ENCODE measurements at places on chromosomes 5 and 9. TPM values are rescaled to one million over a fixed set of nuclear protein-coding genes. Genes with fewer than 3 reads are reported as not detected.

LAMC3 gene
- polyA plus RNA-seq, result not detected

DNA sequence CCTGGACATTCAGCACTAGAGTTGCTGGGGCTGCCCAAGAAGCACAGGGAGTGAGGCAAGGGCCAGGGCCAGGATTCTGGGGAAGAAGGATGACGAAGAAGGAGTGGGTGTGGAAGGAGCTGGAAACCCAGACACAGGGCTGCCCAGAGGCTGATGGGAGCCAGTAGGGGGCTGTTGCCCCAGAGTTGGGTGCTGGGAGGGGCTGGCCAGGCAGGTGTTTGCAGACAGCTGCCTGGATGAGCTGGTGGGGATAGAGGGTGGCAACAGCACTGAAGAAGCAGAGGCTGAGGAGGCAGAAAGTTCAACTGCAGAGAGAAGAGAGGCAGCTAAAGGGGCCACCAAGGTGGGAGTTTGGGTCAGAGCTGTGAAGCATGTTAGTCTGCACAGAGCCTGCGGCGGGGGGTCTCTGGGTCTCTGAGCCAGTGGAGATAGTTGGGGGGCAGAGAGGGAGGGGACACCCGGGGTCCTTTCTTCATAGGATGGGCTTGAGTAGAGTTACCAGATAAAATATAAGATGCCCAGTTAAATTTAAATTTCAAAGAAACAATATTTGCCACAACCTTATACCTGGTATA, 2.5 kb upstream of the AQP7 start:
- no peaks in the 10 kb centered on the region for H3K4me1 ChIP-seq
- no peak overlapping the region for H3K27ac ChIP-seq
- peaks cover 3% of the 10 kb centered on the region for H3K27me3 ChIP-seq
- H3K36me3 ChIP-seq, result no peaks in the 10 kb centered on the region

- DNase-seq, result peak; percentile 25
- no peak overlapping the region for H3K27ac ChIP-seq
- no peak overlapping the region for H3K4me3 ChIP-seq
- H3K36me3 ChIP-seq, result no peaks in the 10 kb centered on the region
- peaks cover 4% of the 10 kb centered on the region for H3K27me3 ChIP-seq
- peaks cover 11% of the 10 kb centered on the region for H3K4me1 ChIP-seq
Measured at GRCh38 chr5:90020575-90021538, 388.7 kb downstream of the CETN3 start.

DNA sequence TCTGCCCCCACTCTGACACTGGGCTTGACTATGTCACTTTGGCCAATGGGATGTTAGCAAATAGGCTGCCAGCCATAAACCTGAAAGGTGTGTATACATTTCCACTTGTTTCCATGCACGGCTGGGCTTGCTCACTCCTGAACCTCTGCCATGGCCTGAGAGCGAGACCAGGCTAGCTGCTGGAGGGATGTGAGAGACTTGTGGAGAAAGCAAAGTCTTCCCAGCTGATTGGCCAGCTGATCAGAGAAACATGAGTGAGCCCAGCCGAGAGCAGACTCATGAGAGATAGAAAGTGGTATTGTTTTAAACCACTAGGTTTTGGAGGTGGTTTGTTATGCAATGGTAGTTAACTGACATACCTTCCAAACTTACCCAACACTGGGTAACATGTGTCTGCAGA, 13.9 kb downstream of the FAM193B start:
- H3K4me3 ChIP-seq, result no peak overlapping the region
- H3K27me3 ChIP-seq, result no peaks in the 10 kb centered on the region
- peaks cover 9% of the 10 kb centered on the region for H3K4me1 ChIP-seq
- DNase-seq, result no peak

LRRC19 gene
- polyA plus RNA-seq, result not detected

GRCh38 chr5:151661968-151662732, 24.6 kb downstream of the SPARC start:
- H3K27me3 ChIP-seq, result no peaks in the 10 kb centered on the region
- H3K4me3 ChIP-seq, result peak overlapping the region; percentile 27
- peaks cover 20% of the 10 kb centered on the region for H3K4me1 ChIP-seq
- DNase-seq, result no peak

GRCh38 chr5:154997746-154998145, 15.8 kb upstream of the KIF4B start:
- no peak overlapping the region for H3K4me3 ChIP-seq
- H3K27ac ChIP-seq, result no peak overlapping the region
- DNase-seq, result no peak
- no peaks in the 10 kb centered on the region for H3K36me3 ChIP-seq

GRIA1 gene
- not detected for polyA plus RNA-seq

ANKRD31 gene
- 0.04 TPM for polyA plus RNA-seq

DNA sequence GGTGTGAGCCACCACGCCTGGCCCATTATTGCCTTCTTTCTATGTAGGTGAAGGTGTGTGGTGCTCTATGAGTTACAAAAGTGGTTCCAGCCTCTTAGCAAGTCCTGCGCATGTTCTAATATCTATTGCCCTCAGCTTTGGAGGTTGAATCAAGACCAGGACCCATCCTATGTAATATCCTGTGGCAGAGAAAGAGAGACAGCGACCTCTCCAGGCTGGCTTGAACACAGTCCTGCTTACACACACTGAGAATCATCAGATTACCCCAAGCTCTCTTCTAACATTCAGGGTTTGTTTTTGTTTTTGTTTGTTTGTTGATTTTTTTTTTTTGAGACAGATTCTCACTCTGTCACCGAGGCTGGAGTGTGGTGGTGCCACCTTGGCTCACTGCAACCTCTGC, 94.7 kb upstream of the OSMR start:
- no peak overlapping the region for H3K4me3 ChIP-seq
- H3K27me3 ChIP-seq, result peaks cover 7% of the 10 kb centered on the region
- no peaks in the 10 kb centered on the region for H3K36me3 ChIP-seq
- no peak overlapping the region for H3K27ac ChIP-seq
- DNase-seq, result no peak

SPRY4 gene
- polyA plus RNA-seq, result not detected

MCTP1 gene
- 0.80 TPM for polyA plus RNA-seq

DNA sequence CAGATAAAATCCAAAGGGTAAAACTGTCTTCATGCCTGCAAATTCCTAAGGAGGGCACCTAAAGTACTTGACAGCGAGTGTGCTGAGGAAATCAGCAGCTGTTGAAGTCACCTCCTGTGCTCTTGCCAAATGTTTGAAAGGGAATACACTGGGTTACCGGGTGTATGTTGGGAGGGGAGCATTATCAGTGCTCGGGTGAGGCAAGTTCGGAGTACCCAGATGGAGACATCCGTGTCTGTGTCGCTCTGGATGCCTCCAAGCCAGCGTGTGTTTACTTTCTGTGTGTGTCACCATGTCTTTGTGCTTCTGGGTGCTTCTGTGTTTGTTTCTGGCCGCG, 727 bp upstream of the ADRB2 start:
- H3K4me3 ChIP-seq, result peak overlapping the region; percentile 93
- no peaks in the 10 kb centered on the region for H3K36me3 ChIP-seq
- H3K4me1 ChIP-seq, result peaks cover 45% of the 10 kb centered on the region

ATP10B gene
- polyA plus RNA-seq, result not detected

SPATA31A3 gene
- not detected for polyA plus RNA-seq

SLC25A2 gene
- polyA plus RNA-seq, result not detected

- peaks cover 7% of the 10 kb centered on the region for H3K27me3 ChIP-seq
- no peak overlapping the region for H3K4me3 ChIP-seq
- no peak overlapping the region for H3K27ac ChIP-seq
- no peak for DNase-seq
- H3K36me3 ChIP-seq, result peaks cover 8% of the 10 kb centered on the region
Measured at GRCh38 chr5:115033861-115034260, 135.8 kb downstream of the TRIM36 start.

DNA sequence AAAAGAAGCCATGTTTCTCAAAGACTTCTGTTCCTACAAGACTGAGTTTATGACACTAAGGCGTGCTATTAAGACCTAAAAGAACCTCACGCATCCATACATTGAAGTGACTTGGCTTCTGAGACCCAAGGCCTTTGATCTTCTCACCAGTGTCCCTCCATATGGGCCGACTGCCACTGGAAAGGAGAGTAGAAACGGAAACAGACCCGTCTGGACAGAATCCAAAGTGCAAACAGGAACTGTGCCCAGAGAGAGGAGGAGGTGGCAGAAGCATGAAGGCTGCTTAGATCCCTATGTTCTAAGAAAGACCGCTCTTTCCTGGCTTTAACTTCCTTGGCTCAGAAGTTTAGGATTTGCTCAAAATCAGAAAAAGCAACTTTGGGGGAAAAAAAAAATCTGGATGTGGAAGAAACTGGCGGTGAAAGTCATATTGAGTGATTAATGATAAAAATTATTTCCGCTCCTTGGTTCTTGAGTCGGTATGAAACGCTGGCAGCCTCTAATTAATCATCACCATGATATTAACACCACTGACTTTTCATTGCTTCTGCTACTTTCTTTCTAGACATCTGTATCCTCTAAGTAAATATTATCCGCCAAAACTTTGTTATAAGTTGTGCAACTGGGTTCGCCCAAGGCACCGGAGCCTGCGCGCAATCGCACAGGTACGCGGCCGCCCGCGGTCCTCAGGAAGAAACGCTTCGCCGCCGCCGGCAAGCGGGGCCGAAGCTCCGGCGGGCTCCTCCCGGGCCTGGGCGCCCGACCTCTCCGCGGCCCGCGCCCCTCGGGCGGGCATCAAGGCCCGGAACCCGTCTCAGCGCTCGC, 726 bp downstream of the DAP start:
- H3K4me3 ChIP-seq, result peak overlapping the region; percentile 94
- no peak for DNase-seq
- no peaks in the 10 kb centered on the region for H3K27me3 ChIP-seq
- no peaks in the 10 kb centered on the region for H3K36me3 ChIP-seq
- peak overlapping the region; percentile 83 for H3K27ac ChIP-seq

IL13 gene
- polyA plus RNA-seq, result not detected

GRCh38 chr9:72915659-72916058, 37.2 kb downstream of the ALDH1A1 start:
- DNase-seq, result no peak
- H3K4me3 ChIP-seq, result no peak overlapping the region
- H3K27me3 ChIP-seq, result no peaks in the 10 kb centered on the region
- H3K4me1 ChIP-seq, result no peaks in the 10 kb centered on the region
- no peak overlapping the region for H3K27ac ChIP-seq

- no peak overlapping the region for H3K4me3 ChIP-seq
- no peaks in the 10 kb centered on the region for H3K4me1 ChIP-seq
- no peak for DNase-seq
- H3K27ac ChIP-seq, result no peak overlapping the region
Measured at GRCh38 chr5:53820802-53821171, 260.3 kb downstream of the NDUFS4 start.

CDX1 gene
- polyA plus RNA-seq, result not detected

GRCh38 chr9:138051586-138052321, 174.2 kb downstream of the CACNA1B start:
- DNase-seq, result no peak
- H3K4me3 ChIP-seq, result no peak overlapping the region
- H3K4me1 ChIP-seq, result no peaks in the 10 kb centered on the region
- H3K27me3 ChIP-seq, result peaks cover 13% of the 10 kb centered on the region
- no peaks in the 10 kb centered on the region for H3K36me3 ChIP-seq
- H3K27ac ChIP-seq, result no peak overlapping the region

DNA sequence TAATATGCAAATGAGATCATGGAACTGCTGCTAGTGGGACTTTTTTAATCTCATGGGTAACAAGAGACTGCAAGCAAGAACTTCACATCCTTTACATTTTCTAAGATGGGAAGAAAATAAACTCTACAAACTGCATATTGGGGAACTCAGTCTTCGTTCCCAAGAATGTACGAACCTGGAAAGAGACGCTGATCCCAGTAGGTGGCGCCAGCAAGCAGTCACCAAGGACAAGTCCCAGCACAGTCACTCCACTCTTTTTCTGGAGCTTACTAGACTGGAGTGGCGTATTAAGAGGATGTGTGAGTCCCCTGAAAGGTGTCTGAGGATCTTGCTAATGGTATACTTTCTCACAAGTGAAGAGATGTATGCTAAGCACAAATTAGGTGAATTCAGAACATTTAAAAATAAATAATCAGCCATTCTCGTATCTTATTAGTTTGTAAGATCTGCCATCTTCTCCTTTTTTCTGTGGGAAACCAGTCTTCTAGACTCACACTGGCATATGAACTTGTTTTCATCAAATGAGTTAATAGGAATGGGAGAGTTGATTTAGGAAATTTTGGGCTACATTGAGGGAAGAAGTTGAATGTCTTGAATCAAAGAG, 16.0 kb upstream of the PUM3 start:
- no peaks in the 10 kb centered on the region for H3K4me1 ChIP-seq
- no peak overlapping the region for H3K4me3 ChIP-seq
- DNase-seq, result no peak
- no peak overlapping the region for H3K27ac ChIP-seq

PRELID2 gene
- polyA plus RNA-seq, result 4.0 TPM

DNA sequence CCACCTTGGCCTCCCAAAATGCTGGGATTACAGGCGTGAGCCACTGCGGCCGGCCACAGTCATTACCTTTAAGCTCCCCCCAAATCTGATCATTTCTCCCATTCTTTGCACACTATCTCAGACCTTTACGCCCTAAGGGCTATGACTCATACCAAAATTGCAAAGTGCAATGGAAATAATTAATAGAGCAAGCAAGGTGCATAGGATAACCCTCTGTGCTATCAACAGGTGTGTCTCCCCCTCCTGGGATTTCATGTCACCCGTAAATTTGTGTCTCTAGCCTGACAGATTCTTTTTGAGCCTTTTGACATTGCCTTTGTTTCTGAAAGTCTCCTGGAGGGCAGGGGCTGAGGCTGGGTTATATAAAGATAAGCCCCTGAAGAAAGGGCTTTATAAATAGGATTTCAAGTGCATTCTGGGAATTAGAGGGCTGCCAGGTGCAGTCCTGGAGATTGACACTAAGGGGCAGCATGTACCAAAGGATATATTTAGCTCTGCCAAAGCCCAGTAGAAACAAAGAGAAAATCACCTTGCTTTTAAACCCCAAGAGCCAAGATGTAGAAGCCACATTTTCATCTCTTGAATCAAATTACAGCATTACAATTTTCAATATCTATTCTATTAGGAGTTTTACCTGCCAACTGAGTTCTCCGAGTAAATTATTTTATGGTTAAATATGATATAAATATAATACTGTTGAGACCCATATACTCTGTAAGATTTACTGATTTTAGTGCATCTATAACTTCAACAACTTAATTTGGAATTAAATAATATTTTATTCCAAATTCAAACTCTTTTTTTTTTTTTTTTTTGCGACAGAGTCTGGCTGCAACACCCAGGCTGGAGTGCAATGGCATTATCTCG, 18.2 kb downstream of the S100Z start:
- H3K36me3 ChIP-seq, result no peaks in the 10 kb centered on the region
- DNase-seq, result peak; percentile 32
- H3K4me1 ChIP-seq, result no peaks in the 10 kb centered on the region

NAIF1 gene
- polyA plus RNA-seq, result 14.0 TPM
